Stimulated activated CD4-positive, alpha-beta T cell treated with anti-CD3 and anti-CD28 coated beads, Interleukin-2, amount 100 ng/mL, for 4 hours (primary cell): ENCODE measurements at places on chromosomes 4 and X.

DNA sequence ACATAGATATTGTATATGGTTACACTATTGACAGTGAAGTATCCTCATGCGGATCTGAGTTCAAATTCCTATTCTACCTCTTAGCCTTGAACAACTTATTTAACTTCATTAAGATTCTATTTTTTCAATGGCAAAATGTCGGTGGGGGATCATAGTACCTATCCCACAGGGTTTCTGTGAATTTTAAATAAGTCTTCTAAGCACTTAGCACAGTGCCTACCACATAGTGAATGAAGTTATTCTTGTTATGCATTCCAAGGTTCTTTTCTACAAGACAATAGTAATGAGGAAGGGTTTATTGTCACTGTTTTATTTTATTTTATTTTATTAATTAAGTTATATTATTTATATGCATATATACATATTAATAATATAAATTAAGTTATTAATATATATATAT lies 8.8 kb upstream of the ENAM start:
- no peak for DNase-seq

- DNase-seq: no peak
Measured at GRCh38 chr4:158065176-158065575, 107.6 kb downstream of the GASK1B start.

DNA sequence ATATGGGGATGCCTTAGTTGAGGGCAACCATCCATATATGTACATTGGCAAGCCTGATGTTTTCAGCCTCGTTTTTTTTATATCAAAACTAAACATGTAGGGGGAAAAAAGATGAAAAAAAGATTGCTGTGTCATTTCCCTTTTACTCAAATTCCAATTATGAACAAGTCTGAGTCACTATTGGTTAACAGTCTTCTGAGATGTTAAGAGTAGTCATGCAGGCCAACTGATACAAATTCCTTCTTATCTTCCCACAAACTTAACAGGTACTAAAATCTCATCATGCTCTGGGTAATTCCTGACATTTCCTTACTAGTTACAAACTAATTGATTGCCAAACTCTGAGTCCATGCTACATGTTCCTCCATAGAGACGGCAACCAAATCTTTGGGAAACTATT lies 222.1 kb downstream of the FRMPD4 start:
- no peak for DNase-seq

DNA sequence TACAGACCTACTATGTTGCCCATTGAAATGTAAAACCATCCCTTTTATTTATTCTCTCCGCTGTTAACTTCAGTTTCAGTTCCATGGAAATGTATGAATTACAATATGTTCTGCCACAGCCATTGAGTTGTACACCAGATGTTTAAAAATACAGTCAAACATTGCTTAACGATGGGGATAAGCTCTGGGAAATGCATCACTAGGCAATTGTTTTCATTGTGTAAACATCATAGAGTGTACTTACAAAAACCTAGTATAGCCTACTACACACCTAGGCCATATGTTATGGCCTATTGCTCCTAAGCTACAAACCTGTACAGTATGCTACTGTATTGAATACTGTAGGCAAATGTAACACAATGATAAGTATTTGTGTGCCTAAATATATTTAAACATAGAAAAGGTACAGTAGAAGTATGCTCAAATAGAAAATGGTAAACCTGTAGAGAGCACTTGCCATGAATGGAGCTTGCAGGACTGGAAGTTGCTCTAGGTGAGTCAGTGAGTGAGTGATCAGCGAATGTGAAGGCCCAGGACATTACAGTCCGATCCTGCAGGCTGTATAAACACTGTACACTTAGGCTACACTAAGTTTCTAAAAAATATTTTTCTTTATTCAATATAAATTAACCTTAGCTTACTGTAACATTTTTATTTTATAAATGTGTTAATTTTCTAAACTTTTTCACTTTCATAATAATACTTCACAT lies 2.7 kb upstream of the PF4V1 start:
- DNase-seq: no peak

DNA sequence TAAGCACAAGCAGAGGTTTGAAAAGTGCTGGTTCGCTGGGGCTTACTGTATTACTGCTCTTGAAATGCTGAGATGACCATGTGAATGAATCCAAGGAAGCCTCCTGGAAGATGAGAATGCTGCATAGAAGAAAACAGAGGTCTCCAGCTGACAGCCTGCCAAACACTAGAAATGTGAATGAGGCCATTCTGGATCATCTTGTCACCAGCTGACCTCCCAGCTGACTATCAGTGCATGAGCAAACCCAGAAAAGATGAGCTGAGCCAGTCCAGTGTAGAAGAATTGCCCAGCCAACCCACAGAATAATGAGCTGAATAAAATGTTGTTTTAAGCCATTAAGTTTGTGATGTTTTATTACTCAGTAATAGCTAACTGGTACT lies 49.1 kb upstream of the DYNLT3 start:
- no peak for DNase-seq

DNA sequence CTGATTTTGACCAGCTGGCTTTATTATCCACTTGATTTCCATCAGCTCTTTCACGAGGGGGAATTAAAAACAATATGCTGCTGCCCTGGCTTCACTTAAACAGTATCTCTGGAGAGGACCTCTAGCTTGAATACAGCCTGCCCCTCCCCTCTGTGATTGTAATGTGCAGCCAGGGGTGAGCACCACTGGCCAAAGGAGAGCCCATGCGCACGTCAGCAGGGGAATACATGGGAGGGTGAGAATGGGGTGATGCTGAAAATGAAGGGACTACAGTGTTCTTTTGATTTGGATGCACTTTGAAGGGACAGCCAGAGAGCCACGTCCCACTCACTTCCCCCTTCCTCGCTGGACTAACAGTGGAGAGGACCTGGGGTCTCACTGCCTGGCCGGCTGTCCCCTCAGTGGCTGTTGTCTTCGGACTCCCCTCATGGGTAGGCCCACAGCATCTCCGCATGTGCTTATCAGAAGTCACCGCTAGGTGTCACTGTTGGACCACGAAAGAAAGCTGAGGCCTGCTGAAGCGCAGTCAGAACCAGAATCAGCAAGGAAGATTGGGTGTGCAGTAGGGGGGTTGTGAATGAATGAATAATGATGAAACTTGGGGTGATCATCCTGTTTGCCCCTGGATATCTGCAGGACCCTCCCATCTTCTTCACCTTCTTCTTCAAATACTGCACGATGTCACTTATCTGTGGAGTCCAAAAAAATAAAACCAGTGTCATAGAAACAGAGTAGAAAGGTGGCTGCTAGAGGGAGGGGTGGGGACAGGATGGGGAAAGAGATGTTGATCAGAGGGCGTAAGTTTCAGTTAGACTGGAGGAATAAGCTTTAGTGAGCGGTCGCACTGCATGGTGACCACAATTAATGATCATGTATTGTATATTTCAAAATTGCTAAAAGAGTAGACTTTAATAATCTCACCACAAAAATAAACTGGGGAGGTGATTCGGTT lies 32.8 kb downstream of the CLCN4 start:
- DNase-seq: peak; percentile 45

- DNase-seq: no peak
Measured at GRCh38 chr4:150072471-150072870, 5.8 kb upstream of the DCLK2 start.
